GM10248 (cell line): ENCODE measurements at places on chromosomes 3 and 15.

DNA sequence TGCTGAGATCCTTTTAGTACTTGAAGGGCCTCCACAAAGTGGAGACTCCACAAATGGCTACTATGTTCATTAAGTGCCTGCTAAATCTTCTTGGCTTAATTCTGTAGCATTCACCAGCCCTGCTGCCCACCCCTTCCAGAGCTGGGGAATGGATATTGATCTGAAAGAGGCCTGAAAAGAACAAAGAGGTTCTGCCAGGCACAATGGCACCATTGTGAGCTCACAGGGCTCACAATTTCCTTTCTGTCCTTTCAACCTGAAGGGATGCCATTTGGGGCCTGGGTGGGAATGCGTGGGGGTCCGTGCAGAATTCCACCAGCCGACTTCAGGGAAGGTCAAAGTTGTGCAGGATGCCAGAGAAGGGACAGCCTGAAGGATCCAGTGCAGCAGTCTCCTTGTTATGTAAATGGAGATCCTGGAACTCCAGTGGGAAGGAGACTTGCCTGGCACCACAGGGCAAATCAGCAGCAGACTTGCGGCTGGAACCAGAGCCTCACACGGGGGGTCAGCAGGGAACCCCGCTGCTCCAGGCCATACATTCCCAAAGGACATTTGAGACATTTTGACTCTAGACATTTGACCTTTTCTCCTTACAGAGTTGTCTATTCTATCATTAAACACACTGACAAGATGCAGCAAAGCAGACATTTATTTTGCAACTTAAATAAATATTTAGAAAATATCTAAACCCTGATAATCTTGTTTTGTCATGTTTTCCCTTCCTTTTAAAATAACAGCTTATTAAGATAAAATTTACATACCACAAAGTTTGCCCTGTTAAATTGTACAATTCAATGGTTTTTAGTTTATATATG lies 21.5 kb upstream of the MORF4L1 start:
- no peak for DNase-seq

- no peak for DNase-seq
Measured at GRCh38 chr3:14174483-14174882, 3.9 kb downstream of the XPC start.

DNA sequence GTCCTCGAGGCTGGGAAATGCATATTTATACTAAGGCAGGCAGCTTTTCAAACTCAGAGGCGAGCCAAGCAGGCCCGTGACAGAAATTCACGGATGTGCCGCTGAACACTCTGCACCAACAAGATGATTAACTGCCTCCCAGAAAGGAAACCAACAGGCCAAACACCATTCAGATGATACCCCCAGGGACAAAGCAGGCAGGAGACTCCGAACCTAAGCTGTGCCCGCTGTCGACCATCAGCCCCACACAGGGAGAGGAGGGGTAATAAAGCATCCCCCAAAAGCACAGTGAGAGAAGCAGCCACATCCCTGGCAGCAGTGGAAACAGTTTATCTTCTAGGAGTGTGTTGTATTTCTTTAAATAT lies 31.8 kb downstream of the ADAMTS17 start:
- DNase-seq = no peak

DNA sequence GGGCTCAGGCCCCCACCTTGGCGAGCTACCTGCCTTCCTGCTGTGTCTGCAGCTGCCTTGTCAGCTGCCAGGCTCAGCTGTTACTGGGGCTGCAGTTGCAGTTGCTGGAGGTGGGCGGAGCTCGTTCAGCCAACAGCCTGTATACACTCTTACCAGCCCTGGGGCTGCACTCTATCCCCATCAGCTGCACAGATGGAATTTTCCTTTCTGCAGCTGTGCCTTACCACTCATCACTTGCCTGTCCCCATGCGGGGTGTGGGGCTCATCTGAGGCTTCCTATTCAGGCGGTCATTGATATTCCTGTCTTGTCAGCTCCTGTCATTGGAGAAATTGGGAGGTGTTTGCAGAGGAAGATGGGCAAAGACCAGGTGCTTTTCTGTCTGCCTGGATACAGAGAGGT lies 9.1 kb upstream of the SYN2 start:
- DNase-seq = no peak

- DNase-seq = no peak
Measured at GRCh38 chr15:100909989-100910955, 8.9 kb upstream of the LRRK1 start.

DNA sequence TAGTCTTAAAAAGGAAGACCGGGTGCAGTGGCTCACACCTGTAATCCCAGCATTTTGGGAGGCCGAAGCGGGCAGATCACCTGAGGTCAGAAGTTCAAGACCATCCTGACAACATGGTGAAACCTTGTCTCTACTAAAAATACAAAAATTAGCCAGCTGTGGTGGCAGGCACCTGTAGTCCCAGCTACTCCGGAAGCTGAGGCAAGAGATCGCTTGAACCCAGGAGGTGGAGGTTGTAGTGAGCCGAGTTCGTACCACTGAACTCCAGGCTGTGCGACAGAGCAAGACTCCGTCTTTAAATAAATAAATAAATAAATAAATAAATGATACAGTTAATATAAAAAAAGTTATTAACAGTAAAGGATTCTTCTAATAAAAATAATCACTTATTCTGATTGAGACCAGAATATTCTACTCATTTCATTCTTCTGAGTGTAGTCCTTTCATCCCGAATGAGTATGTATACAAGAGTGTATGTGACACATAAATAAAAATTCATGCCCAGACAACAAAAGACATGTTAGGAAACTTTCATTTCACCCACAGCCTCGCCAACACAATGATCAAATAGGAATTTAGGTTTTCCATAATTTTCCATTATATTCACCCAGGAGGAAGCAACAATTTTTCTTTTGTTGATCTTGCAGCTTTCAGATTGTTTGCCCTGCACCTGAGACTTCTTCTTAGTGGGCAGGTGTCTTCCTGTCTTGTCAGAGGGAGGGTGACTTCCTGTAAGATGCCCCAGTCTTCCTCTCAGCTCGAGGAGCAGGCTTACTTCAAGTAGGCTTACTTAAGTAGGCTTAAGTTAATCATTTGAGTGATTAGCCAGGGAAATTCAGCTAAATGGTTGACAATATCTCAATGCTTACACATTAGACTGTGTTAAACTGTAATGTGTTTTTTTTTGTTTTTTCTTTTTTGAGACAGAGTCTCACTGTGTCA lies 7.8 kb upstream of the NUP210 start:
- DNase-seq = no peak

GRCh38 chr3:54653456-54654195 lies 274.2 kb downstream of the LRTM1 start:
- DNase-seq = no peak
